ENCODE measurements at places on chromosomes 2 and 18. TPM values are rescaled to one million over a fixed set of nuclear protein-coding genes. Genes with fewer than 3 reads are reported as not detected.

The NPAS2 gene
- total RNA-seq = 34.8 TPM

GRCh38 chr2:128314348-128315121 is 4.1 kb downstream of the HS6ST1 start:
- no peak for DNase-seq

DNA sequence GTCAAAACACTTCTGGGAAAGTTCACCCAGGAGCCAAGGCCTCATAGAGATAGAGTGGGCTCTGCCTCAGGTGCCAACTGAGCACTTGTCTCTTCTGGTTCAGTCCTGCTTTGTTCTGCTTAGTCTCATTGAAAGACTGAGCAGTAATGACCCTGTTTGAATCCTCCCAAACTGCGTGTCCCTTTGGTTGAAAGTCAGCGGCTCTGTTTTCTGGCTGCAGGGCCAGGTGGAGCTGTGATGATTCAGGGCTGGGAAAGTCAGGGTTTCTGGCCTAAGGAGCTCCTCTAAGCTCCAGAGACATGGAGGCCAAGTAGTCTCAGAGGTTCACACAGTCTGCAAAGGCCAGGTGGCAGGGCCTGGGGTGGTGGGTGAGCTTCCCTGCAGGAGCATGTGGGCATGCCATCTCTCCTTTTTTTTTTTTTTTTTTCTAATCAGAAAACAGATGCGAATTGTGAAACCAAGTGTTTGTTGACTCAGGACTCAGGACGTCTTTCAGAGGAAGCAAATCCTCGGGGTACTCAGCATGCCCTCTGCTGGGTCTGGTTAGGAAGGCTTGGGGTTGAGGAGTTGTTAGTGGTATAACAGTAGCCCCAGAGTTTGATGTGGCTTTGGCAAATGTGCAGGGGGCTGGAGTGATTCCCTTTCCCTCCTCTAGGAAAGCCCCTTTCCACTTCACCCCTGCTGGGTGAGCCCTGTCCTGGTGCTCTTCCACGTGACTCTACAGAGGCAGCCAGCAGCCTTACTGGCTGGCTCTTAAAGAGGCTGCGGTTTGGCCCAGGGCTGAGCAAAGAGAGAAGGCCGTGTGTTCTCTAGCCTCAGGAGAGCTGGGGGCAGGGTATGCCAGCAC is 38.3 kb downstream of the TMEM17 start:
- peak; percentile 41 for DNase-seq

- peak; percentile 76 for DNase-seq
Measured at GRCh38 chr18:36296650-36297416, 680 bp upstream of the FHOD3 start.

DNA sequence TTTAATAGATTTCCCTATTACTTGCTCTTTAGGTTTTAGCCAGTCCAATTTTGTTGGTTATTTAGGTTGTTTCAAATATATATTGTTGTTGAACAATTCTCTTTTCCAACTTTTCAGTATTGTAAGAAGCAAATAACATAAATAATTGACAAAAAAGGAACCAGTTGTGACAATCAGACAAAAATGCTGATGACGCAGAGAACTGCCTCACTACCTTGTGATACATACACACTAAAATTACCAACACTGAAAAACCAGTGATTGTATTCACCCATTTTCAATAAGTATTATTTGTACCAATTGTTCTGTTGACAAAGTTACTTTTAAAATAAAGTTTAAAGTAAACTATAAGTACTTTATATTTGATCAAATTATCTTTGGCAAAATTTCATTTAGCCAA is 43.1 kb upstream of the NABP1 start:
- DNase-seq = no peak

DNA sequence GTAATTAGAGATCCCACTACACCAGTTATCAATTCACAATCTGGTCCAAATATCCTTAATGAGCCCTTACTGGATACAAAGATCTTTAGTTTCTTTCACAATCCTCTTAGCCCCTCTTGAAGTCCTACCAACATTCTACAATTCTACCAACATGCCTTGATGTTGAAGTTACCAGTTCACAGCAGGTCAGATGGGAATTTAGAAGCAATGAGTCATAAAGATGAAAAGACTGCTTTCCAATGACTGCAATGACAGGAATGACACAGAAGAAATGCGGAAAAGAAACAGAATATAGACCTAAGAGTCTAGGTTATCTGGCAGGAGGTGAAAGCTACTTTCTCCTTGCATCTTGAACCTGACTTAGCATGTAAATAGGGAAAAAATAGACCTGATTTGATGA is 24.5 kb downstream of the RTTN start:
- DNase-seq = no peak

GRCh38 chr2:166651080-166651675 is 157.1 kb upstream of the SCN7A start:
- DNase-seq = no peak

DNA sequence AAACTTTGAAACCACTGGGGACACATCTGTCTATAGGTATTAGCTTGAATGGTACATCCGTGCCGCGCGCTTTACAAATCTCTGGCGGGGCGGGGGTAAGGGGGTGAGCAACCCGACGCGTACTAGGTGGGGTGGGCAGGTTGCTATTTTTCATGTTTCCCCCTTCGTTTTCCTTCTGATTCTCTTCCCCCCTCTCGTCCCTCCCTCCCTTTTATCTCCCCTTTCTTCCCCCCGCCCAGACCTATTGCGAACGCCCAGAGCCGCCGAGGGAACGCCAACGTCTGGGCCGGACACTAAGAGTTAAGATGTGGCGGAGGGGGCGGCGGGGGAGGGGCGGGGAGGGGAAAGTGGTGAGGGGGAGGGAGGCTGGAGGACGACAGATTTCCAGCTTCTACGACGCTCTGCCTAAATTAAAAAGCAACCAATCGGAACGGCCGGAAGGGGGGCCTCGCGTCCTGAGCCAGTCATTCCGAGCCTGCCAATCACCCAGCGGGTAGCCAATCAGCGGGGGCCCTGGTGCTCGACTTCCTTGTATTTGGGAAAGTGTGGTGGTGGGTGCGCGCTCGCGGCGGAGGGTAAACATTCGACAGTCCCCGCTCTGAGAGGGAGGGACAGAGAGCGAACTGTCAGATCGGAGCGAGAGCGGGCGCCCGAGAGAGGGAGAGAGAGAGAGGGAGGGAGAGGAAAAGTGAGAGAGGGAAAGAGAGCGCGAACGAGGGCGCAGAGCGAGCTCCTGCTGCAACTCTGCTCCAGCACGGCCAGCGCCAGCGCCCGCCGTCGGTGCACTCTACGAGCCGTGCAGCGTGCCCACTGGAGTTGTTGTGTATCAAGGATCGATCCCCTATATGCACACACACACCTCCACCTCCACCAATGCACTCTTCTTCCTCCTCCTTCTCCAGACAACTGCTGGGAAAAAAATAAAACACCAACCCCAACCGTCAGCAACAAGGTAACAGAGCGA is at the start of gene POU3F3:
TSS of gene POU3F3 (plus strand) at position 582 of the 964 bp plus-strand sequence. CDS start 1,396 bp downstream, outside the sequence.
- DNase-seq = peak; percentile 59
